ENCODE measurements at places on chromosomes 7 and 10.

- DNase-seq, result no peak
These were observed 737.2 kb upstream of the IGFBP3 start for GRCh38 chr7:46658281-46658680.

- DNase-seq, result no peak
These were observed 635.7 kb upstream of the ANKRD30A start for GRCh38 chr10:36489611-36490228.

DNA sequence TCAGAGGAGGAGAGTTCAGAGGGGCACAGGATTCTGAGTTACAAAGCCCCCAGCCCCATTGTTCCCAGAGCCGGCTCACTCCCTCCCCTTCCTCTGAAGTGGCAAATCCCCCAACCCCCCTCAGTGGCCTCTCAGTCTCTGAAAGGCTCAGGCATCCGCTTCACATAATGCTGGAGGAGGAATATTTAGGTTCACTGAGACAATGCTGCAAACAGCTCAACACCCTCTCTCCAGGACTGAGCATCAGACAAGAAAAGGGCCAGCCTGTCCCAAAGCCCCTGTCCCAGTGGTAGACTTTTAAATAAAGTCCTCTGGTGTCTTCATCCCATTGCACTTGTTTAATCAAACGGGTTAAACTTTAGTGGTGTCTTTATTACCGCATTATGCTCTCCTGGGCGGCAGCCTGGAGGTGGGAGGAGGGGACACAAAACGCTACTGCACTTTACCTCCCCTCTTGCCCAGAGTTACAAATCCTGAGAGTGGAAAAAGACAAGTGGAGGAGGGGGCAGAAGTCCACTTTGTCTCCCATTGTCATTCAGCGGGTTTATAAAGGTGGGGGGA, 257.9 kb downstream of the FGFR2 start:
- DNase-seq, result no peak

- no peak for DNase-seq
These were observed 25.2 kb upstream of the VAX1 start for GRCh38 chr10:117163061-117163953.

- DNase-seq, result no peak
These were observed 2.6 kb downstream of the MET start for GRCh38 chr7:116674508-116675173.

DNA sequence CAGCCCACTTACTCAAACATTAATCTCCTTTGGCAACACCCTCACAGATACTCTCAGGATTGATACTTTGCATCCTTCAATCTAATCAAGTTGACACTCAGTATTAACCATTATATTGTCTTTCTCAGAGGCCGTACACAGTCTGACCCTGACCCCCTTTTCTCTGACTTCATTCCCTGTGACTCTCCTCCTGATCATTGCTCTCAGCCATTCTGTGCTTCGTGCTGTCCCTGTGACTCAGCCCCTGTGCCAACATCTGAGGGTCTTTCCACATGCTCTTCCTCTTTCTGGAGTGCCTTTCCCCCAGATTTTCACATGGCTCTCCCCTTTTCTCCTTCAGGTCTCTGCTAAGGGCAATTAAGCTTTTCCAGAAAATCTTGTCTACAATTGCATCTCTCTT, 289.0 kb upstream of the PHYHIPL start:
- no peak for DNase-seq

- DNase-seq, result no peak
These were observed 649 bp downstream of the ACTR3B start for GRCh38 chr7:152759949-152760853.

DNA sequence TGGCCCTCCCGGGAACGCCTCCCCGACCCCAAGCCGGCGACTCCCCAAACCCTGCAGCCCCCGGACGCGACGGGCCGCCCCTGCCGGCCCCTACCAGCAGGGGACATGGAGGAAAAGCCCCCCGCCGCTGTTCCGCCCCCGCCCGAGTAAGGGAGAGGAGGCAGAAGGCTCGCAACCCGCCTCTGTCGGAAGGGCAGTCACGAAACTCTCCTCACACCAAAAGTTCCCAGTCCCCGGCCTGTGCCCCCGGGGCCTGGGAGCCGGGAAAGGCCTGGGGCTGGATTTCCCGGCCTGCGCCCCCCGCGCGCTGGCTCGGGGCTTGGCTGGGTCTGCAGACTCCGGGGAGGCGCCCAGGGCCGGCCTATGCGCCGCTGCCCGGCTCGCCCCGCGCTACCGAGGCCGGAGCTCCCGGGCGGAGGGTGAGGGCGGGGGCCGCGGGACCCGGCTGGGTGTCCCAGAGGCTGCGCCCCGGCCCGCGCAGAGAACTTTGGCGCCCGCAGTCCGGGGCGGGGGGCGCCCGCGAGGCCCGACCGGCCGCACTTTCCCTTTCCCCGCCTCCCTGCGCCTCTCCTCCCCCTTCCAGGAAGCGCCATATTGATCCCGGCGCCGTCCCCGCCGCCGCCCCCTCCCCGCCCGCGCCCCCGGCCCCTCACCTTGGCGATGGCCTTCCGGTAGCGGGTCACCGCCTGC, 728 bp downstream of the PARD3 start:
- no peak for DNase-seq

- DNase-seq, result no peak
These were observed 10.9 kb upstream of the TAS2R39 start for GRCh38 chr7:143172354-143172753.

DNA sequence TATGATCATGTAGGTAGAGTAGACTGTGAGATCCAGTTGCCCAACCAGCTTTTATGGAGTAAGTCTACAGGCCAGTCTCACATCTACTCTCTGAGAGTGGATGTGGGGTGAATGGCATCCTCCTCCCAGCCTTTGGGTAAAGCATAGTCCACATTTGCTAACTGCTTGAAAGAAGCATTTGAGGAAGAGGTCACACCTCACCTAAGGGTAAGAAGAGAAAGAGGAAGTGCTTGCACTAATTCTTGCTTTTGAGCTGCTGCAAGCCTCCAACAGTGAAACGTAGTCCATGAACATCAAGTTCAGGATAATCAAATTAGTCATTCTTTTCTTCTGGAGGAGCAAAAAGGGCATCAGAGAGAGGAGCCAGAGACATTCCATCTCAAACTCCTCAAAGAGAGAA, 93.9 kb upstream of the AGR3 start:
- DNase-seq, result no peak

DNA sequence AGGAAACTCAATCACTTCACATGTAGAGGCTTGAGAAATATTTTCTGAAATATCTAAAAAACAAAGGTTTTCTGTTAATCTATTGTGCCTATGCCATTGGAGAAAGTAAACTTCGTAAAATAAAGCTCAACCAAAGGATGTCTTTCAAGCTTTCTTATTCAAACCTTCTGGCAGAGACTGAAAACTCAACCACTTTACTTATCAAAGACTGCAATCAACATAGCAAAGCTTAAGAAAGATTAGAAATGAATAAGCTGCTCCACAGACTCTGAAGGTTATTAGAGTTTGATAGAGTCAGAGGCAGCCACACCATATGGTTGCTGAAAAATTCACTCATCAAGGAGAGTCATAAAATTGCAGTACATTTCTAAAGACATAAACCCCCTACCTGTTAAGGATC, 245.8 kb upstream of the MEOX2 start:
- DNase-seq, result no peak

- DNase-seq, result no peak
These were observed 17.0 kb upstream of the WAPL start for GRCh38 chr10:86538547-86538946.

DNA sequence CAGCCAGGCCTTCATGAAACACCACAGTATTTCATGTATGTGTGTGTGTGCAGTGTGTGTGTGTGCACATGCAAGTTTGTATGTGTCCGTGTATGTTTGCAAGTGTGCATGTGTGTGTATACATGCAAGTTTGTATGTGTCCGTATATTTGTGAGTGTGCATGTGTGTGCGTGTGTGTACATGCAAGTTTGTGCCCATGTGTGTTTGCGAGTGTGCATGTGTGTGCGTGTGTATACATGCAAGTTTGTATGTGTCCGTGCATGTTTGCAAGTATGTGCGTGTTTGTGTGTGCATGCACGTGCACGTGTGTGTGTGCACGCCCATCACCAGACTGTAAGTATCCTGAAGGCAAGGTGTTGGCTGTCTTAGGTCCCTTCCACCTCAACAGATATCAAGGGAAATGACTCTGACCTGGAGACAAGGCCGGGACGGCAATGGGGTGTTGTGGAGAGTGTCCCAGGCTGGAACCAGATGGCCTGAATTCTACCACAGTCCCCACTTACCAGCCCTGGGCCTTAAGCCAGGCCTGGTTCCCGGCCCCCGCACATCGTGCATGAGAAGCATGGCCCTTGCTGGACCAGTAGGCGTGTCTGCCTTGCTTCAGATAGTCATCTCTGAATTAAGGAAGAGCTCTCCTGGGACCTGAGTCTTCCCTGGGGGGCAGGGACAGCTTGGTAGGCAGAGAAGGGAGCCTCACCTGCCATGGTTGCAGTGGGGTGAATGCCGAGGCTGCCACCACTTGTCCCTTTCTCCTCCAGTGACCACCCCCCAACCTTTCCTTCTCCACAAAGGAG, 140.0 kb downstream of the GRK5 start:
- no peak for DNase-seq

- DNase-seq, result no peak
These were observed 2.4 kb downstream of the TLL2 start for GRCh38 chr10:96511044-96511945.

DNA sequence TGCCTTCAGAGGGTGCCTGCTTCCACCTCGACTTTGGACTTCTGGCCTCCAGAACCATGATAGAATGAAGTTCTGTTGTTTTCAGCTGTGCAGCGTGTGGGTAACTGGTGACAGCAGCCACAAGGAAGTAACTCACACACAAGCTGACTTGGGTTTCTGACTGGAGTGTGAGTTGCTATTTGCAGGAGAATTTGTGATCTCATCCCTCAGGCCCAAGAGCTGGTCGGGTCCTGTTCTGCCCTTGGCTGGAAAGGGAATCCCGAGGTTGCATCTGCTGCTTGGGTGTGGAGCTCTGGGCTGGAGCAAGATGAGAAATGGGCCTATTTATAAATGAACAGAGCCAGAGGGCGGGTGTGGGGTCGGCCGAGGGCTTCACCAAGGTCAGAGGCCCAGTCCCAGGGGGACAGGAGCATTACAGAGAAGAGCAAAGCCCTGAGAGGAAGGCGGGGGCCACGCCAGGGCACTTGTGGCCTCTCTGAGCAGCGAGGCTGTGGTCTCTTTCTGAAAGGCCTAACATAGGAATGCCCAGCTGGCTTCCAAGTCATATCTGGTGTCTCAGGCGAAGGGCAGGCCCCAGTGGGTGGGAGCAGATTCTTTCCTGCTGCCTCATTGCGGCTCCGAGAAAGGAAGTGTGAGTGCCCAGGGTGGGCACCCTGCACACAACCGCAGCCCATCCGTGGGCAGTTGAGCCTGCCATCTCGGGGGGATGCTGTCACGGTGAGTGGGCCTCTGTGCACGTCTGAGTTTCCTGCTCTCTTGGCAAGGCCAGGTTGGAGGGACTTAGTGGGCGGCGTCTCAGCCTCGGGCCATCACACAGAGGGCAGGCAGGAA, 26.5 kb upstream of the C10orf71 start:
- DNase-seq, result peak; percentile 11

DNA sequence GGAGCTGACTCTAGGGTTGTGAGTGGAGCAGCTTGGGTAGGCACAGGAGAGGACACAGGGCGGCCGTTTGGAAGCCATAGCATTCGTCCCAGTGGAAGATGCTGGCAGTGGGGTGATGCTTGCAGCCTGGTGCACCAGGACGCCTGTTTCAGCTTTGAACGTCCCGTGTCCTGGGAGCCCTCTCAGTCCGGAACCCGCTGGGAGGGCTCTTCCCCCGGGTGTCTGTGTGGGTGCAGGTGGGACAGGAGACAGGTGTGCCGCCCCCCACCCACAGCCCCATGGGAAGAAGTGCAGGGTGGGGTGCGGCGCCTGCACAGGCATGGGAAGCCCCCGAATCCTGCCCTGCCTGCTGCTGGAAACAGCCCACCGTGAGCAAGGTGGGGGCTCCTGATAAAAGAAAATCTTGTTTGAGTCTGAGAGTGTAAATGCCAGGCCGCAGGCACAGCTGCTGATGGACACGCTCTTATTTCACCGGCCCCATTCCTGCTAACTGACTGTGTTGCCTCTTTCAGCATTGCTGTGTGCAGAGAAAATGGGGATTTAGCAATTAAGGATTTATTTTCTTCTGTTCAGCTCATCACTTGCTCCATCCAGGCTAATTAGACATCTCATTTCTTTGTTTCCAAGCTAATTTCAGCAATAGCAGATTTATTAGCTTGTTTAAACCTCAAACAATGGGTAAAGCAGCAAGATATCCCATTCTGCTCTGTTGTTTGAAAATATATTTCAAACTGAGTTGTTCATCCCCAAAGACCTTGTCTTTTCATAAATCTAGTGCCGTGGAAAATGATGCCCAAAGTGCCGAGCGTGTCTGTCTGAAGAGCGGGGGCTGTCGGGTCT, 54.9 kb upstream of the DPYSL4 start:
- no peak for DNase-seq

DNA sequence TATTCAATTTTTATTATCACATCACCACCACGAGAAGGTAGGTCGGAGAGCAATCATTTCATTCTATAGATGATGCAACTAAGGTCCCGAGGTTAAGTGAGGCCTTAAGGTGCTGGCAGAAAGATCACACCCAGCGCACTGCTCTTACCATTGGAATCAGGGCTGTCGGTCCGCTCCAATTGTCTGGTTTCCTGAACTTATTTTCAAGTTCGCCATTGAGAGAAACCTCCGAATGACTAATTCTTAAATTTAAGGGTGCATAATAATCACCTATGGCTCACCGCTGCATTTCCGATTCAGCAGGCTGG, 625 bp upstream of the GSTO2 start:
- DNase-seq, result no peak

DNA sequence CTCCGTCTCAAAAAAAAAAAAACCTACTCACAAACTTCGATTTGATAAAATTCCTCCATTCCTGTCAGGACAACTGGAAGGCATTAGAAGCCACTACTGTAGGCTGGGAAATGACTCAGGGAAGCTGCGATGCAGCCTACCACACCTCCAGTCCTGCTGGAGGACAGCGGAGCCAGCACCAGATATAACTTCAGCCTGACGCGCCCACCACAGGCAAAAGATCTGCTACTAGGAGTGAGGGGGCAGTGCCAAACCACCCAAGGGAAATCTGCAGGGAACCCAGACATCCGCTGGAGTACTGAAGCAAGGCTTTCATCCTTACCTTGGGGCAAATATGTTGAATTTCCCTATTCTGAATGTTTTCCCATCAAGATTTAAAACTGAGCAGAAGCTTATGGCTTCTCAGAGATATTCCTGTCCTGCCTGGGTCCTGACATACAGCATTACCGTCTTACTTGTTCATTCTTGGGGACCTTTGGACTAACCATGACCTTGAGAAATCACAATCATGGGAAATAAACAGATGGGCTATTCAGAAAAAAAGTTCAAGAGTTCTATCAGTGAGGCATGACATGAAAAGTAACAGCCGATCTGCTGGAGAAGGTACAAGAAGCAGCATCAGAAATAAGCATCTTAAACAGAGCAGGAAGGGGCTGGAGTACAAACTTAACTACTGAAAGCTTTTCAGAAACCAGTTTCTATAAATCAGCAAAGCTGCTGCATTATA, 20.4 kb downstream of the BCCIP start:
- DNase-seq, result no peak

- no peak for DNase-seq
These were observed 175.9 kb downstream of the PAXIP1 start for GRCh38 chr7:154827007-154827406.
